Upper lobe of right lung (tissue), 1 donor: ENCODE measurements at places on chromosomes 4 and X. TPM values are rescaled to one million over a fixed set of nuclear protein-coding genes. Genes with fewer than 3 reads are reported as not detected.

Gene TENM3
- total RNA-seq: 5.6 TPM

Gene FGFBP1
- total RNA-seq: 3.3 TPM

Gene UCP1
- not detected for total RNA-seq

Gene GPR143
- 1.6 TPM for total RNA-seq

Gene FAM47E
- 3.6 TPM for total RNA-seq

Gene AREG
- 14.6 TPM for total RNA-seq

Gene CWH43
- total RNA-seq: not detected

Gene INTU
- total RNA-seq: 11.4 TPM

DNA sequence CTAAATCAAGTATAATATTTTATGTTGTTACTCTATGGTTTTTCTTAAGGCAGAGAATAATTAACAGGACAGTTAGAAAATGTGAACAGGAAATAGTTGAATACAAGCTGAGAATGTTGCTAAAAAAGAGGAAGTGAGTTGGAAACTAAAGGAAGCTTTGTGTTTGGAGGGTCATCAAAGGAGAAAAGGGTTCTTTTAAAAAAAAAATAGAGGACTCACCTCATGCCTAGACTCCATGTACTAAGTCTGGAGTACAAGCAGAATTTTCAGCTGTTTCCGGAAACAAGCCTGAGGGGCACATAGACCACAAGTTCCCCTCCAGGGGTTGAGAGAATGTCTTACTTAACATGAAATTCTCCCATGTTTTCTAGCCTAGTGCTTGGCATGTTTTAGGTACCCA, 20.1 kb upstream of the MAP7D3 start:
- no peaks in the 10 kb centered on the region for H3K27me3 ChIP-seq
- no peaks in the 10 kb centered on the region for H3K4me1 ChIP-seq
- no peaks in the 10 kb centered on the region for H3K36me3 ChIP-seq
- H3K4me3 ChIP-seq: no peak overlapping the region
- DNase-seq: no peak
- no peak overlapping the region for H3K27ac ChIP-seq

GRCh38 chrX:39427906-39428305, 626.6 kb downstream of the MID1IP1 start:
- no peak overlapping the region for H3K27ac ChIP-seq
- DNase-seq: no peak
- no peaks in the 10 kb centered on the region for H3K36me3 ChIP-seq
- no peaks in the 10 kb centered on the region for H3K4me1 ChIP-seq
- no peak overlapping the region for H3K4me3 ChIP-seq

DNA sequence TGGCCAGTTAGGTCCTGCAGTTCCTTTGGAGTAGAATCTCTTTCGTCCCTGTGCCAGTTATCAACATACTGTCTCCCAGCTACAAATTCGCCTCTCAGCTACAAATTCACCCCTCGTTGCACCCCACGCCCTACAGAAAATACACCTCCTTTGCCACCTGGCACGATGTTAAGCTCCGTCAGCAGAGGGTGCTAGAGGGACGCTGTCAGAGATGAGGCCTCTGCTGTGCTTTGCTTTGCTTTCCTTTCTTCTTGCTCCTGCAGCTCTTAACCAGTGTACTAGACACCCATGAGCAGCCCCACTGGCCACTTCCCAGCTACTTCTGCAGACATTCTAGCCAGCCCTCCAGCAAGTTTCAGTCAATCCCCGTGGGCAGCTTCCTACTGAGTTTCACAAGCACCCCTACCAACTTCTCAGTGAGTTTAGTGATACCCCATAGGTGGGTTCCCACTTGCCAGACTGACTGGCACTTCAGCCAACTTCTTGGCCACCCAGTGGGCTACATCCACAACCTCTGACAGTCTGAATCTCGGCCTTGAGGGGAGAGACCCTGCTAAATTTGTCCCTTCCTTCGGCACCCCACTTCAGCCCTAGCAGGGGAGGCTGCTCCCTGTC, 21.8 kb downstream of the HAUS3 start:
- H3K27ac ChIP-seq: no peak overlapping the region
- no peaks in the 10 kb centered on the region for H3K36me3 ChIP-seq
- H3K4me3 ChIP-seq: no peak overlapping the region
- peaks cover 5% of the 10 kb centered on the region for H3K4me1 ChIP-seq
- H3K27me3 ChIP-seq: no peaks in the 10 kb centered on the region
- DNase-seq: peak; percentile 78

DNA sequence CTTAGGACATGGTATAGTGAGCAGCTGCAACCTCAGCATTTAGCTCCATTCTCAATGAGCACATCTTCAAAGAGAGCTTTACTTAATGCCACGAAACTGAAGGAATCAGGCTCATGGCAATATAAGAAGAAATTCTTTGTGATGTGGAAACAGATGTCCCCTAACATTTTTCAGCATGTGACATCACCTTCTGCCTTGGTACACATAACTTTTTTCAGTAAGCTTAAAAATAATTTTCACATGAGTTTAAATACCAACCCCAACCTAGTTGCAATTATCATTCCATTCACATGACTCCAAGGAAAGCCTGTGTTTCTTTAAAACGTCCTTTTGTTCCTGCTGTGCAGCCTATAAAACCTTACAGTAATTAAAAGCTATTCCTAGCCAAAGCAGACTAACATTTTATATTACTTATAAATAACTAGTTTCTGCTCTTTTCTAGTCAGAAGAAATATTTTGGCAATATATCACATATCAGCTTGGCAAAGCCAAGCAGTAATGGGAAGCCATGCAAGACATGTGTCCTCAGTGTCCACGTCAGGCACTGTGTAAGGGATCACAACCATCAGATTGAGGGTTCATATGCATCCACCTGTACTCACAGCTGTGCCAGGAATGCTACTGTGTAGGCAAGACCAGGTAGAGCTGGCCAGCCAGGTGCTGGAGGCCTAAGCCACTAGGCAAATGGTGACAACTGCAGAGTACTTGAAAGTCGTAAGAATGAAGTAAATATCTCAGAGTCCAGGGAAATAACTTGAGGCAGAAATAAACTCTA, 466.6 kb downstream of the INPP4B start:
- no peak overlapping the region for H3K4me3 ChIP-seq
- no peak for DNase-seq
- no peaks in the 10 kb centered on the region for H3K36me3 ChIP-seq

GRCh38 chr4:144710526-144710912, 64.6 kb downstream of the HHIP start:
- DNase-seq: no peak
- peaks cover 5% of the 10 kb centered on the region for H3K36me3 ChIP-seq
- H3K27ac ChIP-seq: no peak overlapping the region
- H3K4me1 ChIP-seq: no peaks in the 10 kb centered on the region
- H3K4me3 ChIP-seq: no peak overlapping the region

DNA sequence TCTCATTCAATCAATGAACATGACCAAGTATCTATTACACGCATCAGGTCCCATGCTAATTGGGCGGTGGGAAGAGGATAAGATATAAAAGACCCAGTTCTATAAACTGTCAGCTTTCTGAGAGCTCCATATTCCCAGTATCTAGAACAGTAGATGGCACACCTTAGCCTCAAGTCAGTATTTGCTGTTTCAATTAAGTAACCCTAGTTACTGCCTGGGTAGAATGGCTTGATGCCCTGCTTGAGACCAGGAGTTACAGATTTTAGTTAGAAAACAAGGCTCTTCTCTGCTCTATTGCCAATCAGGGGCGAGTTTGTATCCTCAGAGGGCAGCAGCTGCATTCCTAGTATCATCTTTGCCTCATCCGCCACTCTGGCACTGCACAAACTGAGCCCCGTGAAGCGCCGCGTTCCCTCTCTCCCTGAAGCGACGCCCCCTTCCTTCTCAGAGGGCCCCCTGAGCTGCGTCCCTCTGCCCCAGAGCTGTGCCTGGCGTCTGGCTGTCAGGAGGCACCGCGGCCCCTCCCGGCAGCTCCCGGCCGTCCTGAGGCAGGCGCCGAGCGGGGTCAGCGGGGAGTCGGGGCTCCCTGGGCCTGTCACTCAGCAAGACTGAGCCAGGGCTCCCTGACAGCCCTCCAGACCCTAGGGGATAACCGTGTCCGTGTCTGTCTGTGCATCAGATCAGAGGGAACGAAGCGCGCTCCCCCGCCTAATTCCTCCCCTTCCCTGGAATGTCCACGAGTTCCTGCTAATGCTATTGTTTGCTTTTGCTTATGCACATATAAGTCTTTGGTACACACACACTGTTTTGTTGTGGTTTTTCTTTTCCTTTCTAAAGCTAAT, 212.4 kb upstream of the TTC29 start:
- H3K4me1 ChIP-seq: no peaks in the 10 kb centered on the region
- H3K27ac ChIP-seq: peak overlapping the region; percentile 75
- DNase-seq: peak; percentile 66
- no peaks in the 10 kb centered on the region for H3K36me3 ChIP-seq

- H3K27me3 ChIP-seq: no peaks in the 10 kb centered on the region
- no peak for DNase-seq
- H3K4me3 ChIP-seq: no peak overlapping the region
- H3K4me1 ChIP-seq: peaks cover 10% of the 10 kb centered on the region
- no peak overlapping the region for H3K27ac ChIP-seq
Observed at GRCh38 chr4:81786063-81786763, 314.5 kb upstream of the RASGEF1B start.

DNA sequence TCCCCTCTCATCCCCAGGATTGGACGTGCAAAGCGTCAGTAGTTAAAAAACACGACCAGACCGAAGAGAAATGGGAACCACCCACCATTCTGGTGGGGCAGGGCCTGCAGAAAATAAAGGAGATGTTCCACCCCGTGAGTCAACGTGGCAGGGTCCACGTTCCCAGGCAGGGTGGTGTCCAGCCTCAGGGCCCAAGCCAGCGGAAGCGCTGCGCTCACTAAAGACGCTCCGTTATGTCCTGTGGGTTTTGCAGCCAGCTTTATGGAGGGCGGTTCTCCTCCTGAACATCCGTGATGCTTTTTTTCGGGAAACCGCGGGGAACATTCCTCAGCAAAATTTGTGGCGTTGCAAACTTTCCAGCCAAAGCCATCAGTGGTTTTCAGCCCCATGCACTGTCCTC, 93.4 kb upstream of the SHOX start:
- DNase-seq: peak; percentile 29
- H3K27ac ChIP-seq: no peak overlapping the region
- no peaks in the 10 kb centered on the region for H3K4me1 ChIP-seq
- no peaks in the 10 kb centered on the region for H3K36me3 ChIP-seq
- H3K4me3 ChIP-seq: no peak overlapping the region
- no peaks in the 10 kb centered on the region for H3K27me3 ChIP-seq

DNA sequence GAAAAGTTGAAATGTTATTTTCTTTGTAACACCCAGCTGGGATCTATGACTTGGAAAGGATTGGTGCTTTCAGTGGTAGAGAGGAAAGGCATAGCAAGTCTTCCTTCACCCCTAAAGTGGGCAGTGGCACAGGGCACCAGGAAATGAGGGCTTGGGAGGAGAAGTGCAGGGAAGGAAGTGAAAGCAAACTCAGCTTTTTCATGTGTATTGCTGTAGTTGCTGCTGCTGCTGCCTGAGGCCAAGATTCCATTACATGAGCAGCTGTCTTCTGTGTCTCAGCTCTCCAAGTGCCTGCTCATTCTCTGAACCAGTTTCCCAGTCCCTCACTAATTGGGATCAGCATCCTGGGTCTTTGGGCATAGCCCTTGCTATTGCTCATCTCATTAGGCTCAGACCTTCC, 2.6 kb downstream of the HCCS start:
- H3K27ac ChIP-seq: no peak overlapping the region
- H3K36me3 ChIP-seq: peaks cover 40% of the 10 kb centered on the region
- DNase-seq: no peak
- peaks cover 5% of the 10 kb centered on the region for H3K4me1 ChIP-seq
- H3K4me3 ChIP-seq: no peak overlapping the region
- H3K27me3 ChIP-seq: no peaks in the 10 kb centered on the region

GRCh38 chrX:79080141-79080540, 64.3 kb upstream of the GPR174 start:
- no peak for DNase-seq
- H3K4me1 ChIP-seq: no peaks in the 10 kb centered on the region

GRCh38 chr4:95038791-95039190, 281.0 kb downstream of the BMPR1B start:
- H3K27me3 ChIP-seq: no peaks in the 10 kb centered on the region
- H3K36me3 ChIP-seq: no peaks in the 10 kb centered on the region
- no peak overlapping the region for H3K4me3 ChIP-seq
- DNase-seq: no peak
- no peak overlapping the region for H3K27ac ChIP-seq
- no peaks in the 10 kb centered on the region for H3K4me1 ChIP-seq

- H3K4me1 ChIP-seq: no peaks in the 10 kb centered on the region
- H3K36me3 ChIP-seq: no peaks in the 10 kb centered on the region
- DNase-seq: no peak
Observed at GRCh38 chrX:101595739-101596419, 21.9 kb downstream of the ARMCX6 start.

GRCh38 chr4:11765849-11766453, 337.3 kb upstream of the HS3ST1 start:
- no peaks in the 10 kb centered on the region for H3K36me3 ChIP-seq
- H3K27me3 ChIP-seq: no peaks in the 10 kb centered on the region
- H3K27ac ChIP-seq: no peak overlapping the region

- no peaks in the 10 kb centered on the region for H3K36me3 ChIP-seq
- H3K4me3 ChIP-seq: no peak overlapping the region
- no peaks in the 10 kb centered on the region for H3K4me1 ChIP-seq
- no peak for DNase-seq
- H3K27ac ChIP-seq: no peak overlapping the region
- no peaks in the 10 kb centered on the region for H3K27me3 ChIP-seq
Observed at GRCh38 chr4:156291317-156291716, 337.7 kb upstream of the CTSO start.

DNA sequence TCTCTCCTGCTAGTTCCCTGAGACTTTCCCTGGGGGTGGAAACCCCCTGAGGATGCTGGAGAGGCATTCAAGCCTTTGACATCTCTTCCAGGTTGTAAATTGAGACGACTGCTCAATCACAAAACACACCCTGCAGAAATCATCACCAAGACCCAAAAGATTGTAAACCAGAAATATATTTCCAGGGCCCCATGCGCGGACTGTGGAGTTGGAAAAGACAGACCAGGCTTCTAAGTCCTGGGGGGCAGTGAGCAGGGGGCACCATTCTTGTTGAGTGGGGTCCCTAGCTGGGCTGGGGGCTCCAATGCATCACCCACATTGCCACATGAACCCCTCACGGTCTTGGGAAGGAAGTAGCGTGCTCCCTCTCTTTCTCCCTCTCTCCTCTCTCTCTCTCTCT, 87.9 kb upstream of the C4orf50 start:
- H3K4me1 ChIP-seq: no peaks in the 10 kb centered on the region
- DNase-seq: no peak
- no peak overlapping the region for H3K4me3 ChIP-seq
- H3K27me3 ChIP-seq: no peaks in the 10 kb centered on the region
- H3K36me3 ChIP-seq: no peaks in the 10 kb centered on the region
- H3K27ac ChIP-seq: no peak overlapping the region

DNA sequence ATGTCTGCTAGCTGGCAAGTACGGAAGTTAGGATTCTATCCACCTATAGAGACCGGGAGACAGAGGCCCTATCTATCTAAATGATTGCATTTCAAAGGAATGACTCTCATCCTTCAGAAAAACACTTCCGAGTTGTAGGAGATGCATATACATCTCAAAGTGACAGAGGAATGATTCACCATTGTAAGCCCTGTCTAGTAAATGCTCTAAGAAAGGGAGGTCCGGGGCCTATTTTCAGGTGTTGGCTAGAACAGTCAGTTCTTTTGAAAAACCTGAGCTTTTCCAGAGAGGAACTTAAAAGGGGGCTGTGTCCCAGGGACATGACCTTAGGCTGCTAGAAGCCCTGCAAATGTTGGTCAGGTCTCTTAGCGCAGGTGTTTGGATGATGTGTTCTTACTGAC, 262.9 kb upstream of the IL1RAPL1 start:
- H3K4me1 ChIP-seq: no peaks in the 10 kb centered on the region
- no peak overlapping the region for H3K4me3 ChIP-seq
- no peak for DNase-seq
- H3K36me3 ChIP-seq: no peaks in the 10 kb centered on the region
